ENCODE measurements at places on chromosomes 12 and 14. TPM values are rescaled to one million over a fixed set of nuclear protein-coding genes. Genes with fewer than 3 reads are reported as not detected.

- DNase-seq = no peak
Observed at GRCh38 chr12:29741342-29742241, 42.1 kb downstream of the TMTC1 start.

GRCh38 chr14:26204366-26204727, 393.5 kb downstream of the NOVA1 start:
- no peak for DNase-seq

- DNase-seq = peak; percentile 66
Observed at GRCh38 chr12:15541996-15542631, 219.8 kb downstream of the PTPRO start.

DNA sequence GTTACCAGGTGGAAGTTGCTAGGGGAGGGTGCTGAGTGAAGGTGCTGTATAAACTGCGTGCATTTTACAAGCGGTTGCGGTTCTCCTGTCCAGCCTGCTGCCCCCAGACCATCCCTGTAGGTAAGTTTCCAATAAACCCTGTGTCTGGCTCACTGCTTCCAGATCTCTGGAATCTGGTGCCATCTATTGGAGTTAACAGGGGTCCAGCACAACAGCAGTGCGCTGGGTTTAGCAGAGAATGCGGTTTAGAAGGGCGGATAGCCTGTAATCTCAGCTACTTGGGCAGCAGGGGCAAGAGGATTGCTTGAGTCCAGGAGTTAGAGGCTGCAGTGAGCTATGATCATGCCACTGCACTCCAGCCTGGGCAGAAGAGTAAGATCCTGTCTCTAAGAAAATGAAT, 4.9 kb downstream of the AACS start:
- no peak for DNase-seq

- DNase-seq = no peak
Observed at GRCh38 chr14:102252834-102253801, 51.8 kb downstream of the MOK start.

DNA sequence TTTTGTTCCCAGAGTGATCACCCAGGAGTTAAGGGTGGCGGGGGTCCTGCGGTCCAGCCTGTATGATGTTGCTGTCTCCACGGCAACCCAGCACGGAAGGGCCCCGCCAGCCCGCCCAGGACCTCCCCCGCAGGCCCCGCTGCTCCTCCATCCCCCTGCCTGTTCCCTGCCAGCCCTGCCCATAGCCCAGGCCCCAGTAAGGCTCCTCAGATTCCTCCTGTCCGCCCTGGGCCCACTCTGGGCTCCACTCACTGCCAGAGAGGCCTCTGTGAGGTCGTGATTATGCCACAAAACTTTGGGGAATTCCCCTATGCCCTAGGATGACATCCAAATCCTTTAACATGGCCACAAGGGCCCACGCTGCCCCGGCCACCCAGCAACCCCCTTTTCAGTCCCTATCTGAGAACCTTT, 20.8 kb downstream of the HSP90AA1 start:
- peak; percentile 65 for DNase-seq

- peak; percentile 87 for DNase-seq
Observed at GRCh38 chr12:124906606-124907261, 7.7 kb downstream of the UBC start.

DNA sequence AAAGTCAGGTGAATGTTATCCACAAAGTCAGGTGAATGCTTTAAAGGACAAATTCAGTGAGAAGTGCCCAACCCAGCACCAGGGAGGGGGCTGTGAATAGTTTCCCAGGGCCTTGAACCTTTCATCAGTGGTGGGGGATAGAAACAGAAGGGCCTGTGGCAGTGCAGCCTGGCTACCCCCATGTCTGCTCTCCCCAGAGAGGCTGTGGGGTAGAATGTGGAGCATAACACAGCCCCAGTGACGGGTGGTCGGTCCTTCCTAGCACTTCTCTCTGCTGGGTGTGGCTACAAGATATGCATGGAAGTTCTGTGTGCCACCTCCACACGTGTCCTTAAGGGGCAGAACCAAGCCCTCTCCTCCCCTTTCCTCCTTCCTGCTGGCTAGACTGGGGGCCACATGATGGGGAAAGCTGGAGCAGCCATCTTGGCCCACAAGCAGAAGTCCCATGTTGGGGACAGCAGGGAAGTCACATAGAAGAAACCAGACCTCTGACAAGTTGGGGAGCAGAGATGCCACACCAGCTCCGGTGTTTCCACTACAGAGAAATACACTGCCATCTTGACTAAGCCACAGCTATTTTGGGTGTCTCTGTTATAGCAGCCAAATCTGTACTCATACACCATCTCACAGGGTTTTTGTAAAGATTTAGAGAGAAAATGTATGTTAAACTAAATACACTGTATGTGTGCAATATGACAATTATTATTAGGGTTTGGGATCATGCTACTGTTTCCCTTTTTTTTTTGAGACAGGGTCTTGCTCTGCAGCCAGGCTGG, 17.0 kb downstream of the RITA1 start:
- peak; percentile 25 for DNase-seq

DNA sequence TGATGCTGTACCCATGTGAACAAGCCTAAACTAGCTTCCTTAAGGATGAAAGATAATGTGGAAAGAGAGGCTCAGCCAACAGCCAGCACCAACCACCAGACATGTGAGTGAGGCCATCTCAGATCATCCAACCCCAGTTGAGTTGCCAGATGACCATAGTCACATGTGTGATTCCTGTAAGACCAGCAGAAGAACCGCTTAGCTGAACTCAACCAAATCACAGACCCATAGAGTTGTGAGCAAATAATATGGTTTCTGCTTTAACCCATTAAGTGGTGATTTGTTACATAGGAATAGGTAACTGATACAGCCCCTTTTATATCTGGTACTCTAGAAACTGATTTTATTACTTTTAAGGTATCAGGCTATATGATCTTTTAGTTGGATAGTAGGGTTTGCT, 17.6 kb upstream of the ELK3 start:
- DNase-seq = no peak

DNA sequence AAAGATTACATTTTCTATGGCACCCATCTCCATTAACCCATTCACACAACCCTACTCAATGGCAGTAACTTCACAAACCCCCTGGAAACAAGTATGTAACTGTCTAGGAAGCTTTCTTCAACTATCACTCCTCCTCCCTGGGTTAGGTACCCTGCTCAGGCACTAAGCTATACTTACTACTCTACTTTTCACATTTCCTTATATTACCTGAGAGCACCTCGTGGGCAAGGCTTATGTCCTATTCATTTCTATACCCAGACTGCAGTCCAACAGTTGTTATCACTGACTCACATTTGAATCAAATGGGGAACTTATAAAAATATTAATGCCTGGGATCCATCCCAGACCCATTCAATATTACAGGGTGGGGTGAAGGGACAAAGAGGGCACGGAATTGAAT, 4.6 kb downstream of the PAWR start:
- no peak for DNase-seq

GRCh38 chr14:42224053-42224888, 617.6 kb downstream of the LRFN5 start:
- DNase-seq = no peak

GRCh38 chr12:105221583-105222283, 14.2 kb downstream of the APPL2 start:
- DNase-seq = no peak

DNA sequence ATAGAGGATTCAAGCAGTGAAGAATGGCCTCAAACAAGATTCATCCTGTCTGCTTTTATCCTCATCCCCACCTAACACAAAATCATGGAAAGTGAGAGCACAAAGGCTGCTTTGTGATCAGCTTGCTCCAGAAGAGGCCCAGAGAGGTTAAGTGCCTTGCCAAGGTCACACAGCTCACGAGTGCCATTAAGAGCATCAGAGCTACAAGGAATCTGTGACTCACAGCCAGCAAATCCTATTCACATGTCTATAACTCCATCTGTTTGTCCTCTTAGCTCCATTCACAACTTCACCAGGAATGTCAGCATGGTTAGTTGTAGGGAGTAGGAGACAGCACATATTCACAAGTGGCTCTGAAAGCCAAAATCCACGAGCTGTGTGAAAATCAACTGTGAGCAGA, 79.8 kb downstream of the TTC9 start:
- no peak for DNase-seq

DNA sequence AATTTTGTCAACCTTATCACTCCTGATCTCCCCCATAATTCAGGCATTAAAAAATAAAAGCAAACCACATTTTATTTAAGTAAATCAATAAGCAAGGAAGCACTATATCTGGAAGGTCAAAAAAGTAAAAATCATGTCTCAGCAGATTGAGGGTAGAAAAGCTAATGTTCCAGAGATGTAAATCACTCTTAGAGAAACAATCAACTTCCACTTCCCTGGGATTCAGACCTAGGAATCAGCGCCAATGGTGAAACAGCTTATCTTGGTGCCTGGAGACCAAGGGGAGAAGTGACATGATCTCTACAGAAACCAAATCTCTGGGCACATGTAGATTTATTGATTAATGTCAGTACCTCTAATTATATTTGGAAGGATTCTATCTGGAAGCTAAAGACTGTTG, 10.9 kb upstream of the SNX6 start:
- DNase-seq = no peak

GRCh38 chr12:117143008-117143532, 43.9 kb upstream of the TESC start:
- DNase-seq = no peak

The ACOT6 gene
- not detected for polyA plus RNA-seq

The POTEG gene
- not detected for polyA plus RNA-seq
